ENCODE measurements at places on chromosomes 12 and 14.
A peak's percentile ranks its signal among the peaks of the same experiment; 100 is the strongest.

- DNase-seq, result no peak
These were observed 160.1 kb upstream of the CPNE8 start for GRCh38 chr12:39065455-39065854.

GRCh38 chr12:41612892-41613557, 424.9 kb downstream of the PDZRN4 start:
- no peak for DNase-seq

GRCh38 chr12:58502226-58502625, 418.1 kb downstream of the LRIG3 start:
- no peak for DNase-seq

DNA sequence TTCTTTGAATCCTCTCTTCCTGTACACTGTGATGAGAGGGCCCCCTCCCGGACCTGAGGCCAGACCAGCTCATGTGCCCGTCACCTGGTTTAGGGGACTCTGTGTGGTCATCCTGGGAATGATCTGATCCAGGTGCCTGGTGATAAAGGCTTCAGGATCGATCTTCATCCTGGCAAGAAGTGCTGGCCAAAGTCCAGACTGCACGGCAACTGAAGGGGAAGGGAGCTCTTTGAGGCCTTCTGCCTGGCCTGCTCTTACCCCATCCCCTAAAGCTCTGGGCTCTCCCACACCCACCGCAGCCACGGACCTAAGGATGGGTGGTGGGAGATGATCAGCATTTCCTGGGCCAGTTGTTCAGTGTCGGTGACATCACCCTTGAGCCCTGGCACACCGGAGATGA, 31.8 kb downstream of the GCN1 start:
- DNase-seq, result no peak

DNA sequence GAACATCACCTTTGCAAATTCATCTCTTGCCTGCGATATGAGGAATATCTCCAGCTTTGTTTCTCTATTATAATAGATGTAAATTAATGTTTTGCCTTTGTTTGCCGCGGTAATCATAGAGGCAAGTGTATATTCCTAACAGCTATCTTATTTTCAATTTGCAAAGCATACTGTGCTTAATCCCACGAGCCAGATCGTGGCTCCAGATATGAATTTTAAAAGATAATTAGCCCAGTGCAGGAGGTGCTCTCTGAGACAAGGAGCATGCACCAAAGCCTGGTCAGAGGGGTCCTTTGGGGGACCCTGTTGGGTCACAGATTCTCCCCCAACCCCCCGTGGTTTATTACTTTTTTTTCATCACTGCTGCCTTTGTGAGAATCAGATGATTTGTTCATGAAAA, 1087.5 kb downstream of the BCL11B start:
- no peak for DNase-seq

- peak; percentile 29 for DNase-seq
These were observed 2.5 kb downstream of the TRAF3 start for GRCh38 chr14:102779574-102780315.

DNA sequence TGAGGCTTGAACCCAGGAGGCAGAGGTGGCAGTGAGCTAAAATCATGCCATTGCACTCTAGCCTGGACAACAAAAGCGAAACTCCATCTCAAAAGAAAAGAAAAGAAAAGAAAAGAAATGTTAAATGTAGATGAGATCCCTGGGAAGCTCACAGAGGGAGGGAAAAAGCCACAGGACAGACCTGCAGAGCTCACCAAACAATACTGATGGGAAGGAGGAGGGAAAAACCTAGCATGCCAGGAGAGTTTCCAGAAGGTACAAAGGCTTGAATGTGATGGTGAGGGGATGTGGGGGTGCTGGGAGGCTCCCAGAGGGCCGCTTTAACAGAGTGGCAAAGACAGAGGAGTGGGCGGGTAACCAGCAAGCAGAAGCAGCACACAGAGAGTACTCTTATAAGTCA, 72.3 kb downstream of the PTPN21 start:
- DNase-seq, result no peak

DNA sequence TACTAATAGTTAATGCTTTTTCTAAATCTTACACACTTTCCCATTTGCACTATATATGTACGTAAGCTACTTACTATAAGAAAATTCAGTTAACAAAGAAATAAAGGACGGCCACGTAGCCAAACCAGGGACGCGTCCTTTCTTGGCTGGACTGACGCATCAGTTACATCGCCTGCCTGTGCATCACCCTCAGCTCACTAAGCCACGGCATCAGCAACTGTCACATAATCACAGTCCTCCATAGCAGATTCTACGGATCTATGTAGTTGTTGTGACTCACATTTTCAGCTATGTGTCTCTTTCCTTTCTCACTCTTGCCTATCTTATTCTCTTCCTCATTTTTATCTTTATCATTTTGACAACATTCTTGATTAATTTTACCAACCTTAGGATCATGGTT, 38.1 kb upstream of the C12orf50 start:
- DNase-seq, result peak; percentile 68

DNA sequence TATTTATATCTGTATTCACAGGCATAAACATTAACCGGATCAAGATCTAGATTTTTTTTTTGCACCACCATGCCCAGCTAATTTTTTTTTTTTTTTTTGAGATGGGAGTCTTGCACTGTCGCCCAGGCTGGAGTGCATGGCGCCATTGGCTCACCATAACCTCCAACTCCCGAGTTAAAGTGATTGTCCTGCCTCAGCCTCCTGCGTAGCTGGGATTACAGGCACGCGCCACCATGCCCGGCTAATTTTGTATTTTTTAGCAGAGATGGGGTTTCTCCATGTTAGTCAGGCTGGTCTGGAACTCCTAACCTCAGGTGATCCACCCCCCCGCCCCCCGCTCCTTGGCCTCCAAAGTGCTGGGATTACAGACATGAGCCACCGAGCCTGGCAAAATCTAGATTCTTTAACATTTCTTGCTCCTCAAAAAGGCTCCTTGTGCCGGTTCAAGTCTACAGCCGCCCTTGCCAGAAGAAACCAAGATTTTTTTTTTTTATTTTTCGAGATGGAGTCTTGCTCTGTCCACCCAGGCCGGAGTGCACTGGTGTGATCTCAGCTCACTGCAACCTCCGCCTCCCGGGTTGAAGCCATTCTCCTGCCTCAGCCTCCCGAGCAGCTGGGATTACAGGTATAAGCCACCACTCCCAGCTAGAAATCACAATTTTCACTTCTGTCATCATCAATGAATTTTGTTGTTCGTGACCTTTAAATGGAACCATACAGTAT, 36.9 kb upstream of the SLC2A3 start:
- no peak for DNase-seq

GRCh38 chr14:32938719-32939253, at the start of gene NPAS3:
TSS of gene NPAS3 (plus strand) at chr14:32938879.
- peak; percentile 4 for DNase-seq

DNA sequence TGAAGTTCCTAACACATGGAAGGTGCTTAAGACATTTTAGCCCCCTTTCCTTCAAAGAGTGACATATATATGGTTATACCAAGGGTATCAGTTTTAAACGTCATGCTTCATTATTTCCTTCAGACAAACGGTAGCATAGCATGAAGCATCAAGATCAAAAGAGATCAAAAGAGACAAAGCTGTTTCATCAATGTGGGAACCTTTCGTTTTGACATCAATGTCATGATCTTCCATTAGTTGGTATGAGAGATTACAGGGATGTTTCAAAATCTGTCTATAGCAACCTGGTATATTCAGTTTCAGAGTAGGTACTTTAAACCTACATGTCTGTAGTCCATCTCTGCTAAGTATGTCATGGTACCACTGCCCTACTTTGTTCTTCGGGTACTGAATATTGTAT, 28.3 kb downstream of the PUS7L start:
- DNase-seq, result no peak

DNA sequence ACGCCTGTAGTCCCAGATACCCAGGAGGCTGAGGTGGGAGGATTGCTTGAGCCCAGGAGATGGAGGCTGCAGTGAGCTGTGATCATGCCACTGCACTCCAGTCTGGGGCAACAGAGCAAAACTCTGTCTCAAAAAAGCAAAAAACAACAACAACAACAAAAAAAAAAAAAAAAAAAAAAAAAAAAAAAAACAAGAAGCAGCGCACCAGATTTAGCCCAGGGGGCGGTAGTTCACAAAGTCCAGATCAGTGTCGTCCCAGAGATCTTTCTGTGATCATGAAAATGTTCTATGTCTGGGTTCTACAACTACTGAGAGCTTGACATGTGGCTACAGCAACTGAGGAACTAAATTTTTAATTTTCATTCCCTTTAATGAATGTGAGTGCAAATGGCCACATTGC, 27.4 kb downstream of the OAS2 start:
- DNase-seq, result peak; percentile 37

DNA sequence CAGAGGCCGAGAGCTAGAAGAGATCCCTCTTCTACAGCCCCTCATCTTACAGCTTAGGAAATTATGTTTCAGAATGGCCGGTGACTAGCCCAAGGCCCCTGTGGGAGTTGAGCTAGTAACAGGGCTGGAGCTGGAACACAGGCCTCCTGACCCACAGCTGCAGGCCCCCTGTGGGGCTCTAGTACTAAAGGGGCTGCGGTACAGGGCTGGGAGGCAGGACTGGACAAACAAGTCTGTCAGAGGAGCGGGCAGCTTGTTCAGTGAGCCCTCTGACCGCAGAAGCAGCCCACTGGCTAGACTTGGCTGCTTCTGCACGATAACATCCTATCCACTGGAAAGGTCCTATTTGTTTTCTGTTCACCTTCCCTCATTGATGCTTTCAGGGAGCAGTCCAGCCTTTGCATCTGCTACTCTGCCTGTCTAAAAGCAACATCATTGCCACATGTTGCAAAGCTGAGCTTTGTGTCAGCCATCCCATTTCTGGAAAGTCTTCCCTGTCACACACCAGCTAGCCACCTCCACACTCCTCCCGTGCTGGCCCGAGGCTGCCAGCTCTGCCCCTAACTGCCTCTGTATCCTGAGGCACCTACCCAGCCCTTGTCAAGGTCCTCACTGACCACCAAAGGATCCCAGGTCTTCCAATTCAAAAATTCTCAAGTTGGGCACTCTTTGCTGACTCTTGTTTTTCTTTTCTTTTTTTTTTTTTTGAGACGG, 10.2 kb downstream of the PSMC1 start:
- DNase-seq, result no peak

DNA sequence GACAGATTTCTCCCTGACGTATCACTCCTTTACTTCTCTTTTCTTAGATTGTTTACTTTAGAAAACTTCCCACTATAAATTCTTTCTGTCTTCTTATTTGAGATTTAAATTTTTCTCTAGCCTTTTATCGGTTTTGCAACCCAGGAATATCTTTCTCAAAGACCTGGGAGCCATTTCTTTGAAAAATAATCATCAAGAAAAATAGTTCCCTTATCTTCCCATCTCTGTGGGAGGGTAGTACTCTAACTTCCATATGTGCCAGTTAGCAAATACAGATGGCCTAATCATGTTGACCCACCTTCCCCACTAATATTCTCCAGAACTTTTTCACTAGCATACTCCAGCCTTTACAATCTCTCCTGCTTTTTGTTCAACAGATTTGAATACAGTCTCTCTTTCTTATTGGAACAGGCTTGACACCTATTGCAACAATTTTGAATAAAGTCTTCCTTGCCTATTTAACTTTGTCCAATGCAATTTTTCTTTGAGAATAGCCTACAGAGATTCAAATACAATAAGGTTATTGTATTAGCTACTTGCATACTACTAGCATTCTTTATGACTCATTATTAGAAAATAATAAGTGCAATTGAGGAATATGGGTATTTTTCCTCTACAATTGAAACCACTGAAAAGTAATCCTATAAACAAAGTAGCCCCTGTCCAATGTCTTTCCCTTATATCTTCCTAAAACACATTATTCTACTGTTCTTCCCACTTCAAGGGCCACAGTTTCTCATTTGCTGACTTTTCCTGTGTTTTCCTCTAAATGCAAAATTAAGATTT, 27.4 kb upstream of the KLRB1 start:
- no peak for DNase-seq
